ENCODE measurements at places on chromosomes 3 and 15. TPM values are rescaled to one million over a fixed set of nuclear protein-coding genes. Genes with fewer than 3 reads are reported as not detected.
A peak's percentile ranks its signal among the peaks of the same experiment; 100 is the strongest.

- H3K4me1 ChIP-seq = peaks cover 13% of the 10 kb centered on the region
- H3K27ac ChIP-seq = no peak overlapping the region
- H3K4me3 ChIP-seq = no peak overlapping the region
- no peaks in the 10 kb centered on the region for H3K27me3 ChIP-seq
These were observed 5.6 kb upstream of the TMEM62 start for GRCh38 chr15:43127752-43128151.

MNS1 gene
- polyA plus RNA-seq = 1.9 TPM

GOLGA8Q gene
- not detected for polyA plus RNA-seq

- no peak for DNase-seq
- no peak overlapping the region for H3K27ac ChIP-seq
- H3K4me1 ChIP-seq = no peaks in the 10 kb centered on the region
- peaks cover 20% of the 10 kb centered on the region for H3K27me3 ChIP-seq
- H3K36me3 ChIP-seq = no peaks in the 10 kb centered on the region
These were observed 78.3 kb upstream of the CDIN1 start for GRCh38 chr15:36501063-36501678.

DNA sequence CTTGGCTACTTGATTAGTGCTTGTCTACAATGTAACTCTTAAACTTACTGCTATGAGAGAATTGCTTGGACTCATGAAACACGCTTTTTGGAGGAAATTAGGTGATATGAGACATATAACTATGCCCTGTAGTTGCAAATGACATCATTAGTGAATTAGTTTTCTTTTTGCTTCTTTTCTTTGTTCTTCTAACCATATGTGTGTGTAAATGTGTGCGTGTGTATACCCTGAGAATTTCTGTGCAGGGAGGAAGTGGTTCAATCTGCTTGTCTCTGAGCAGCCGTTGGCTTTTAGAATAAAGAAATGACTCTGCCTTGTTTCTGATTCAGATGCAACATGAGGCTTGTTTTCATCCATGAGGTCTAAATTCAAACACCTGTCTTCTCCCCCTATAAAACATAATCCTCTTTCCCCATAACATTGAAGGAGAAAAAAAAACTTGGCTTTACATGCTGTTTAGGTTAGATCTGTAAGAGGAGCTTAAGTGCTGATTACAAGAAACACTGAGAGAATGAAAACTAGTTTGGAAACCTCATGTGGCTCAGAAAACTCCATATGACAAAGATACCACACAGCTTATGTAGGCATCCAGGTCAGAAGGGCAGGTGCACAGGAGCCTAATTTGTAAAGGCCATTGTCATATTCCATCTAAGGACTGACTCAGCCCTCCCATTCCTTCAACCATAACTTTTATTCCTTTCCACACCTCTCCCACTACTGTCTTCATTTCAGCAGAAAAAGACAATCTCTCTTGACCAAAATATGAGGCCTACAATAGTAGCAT lies 30.5 kb upstream of the BLM start:
- peak overlapping the region; percentile 26 for H3K4me3 ChIP-seq
- peaks cover 19% of the 10 kb centered on the region for H3K27me3 ChIP-seq
- DNase-seq = peak; percentile 14
- peaks cover 28% of the 10 kb centered on the region for H3K4me1 ChIP-seq
- no peak overlapping the region for H3K27ac ChIP-seq

- no peak overlapping the region for H3K4me3 ChIP-seq
- no peak for DNase-seq
- H3K4me1 ChIP-seq = no peaks in the 10 kb centered on the region
- no peak overlapping the region for H3K27ac ChIP-seq
These were observed 263.9 kb upstream of the TGFBR2 start for GRCh38 chr3:30342318-30343060.

All from naive B cell (primary cell).